ENCODE measurements at places on chromosomes 5 and 9.
A peak's percentile ranks its signal among the peaks of the same experiment; 100 is the strongest.

GRCh38 chr9:68949271-68950000 is 64.5 kb downstream of the PRKACG start:
- DNase-seq: no peak

- DNase-seq: no peak
Measured at GRCh38 chr5:108672639-108673038, 75.1 kb upstream of the FER start.

DNA sequence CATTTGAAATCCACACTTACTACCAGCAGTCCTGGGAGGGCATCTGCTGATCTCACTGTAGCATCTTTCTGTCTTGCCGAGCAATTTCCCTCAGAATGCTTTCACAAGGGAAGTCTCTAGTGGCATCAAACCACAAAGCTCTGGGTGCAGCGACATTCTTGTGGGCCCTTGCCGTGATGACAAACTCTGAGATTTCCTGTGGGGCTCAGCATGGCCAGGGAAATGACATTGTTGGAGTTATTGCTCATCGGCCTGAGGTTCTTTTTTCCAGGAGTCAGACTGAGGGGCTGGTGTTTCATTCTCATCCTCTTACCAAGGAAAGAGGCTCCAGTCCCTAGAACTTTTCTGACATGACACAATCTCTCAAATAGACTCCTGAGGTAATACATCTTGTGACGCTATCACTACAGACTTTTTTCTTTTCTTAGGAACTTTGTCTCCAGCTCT is 51.4 kb downstream of the PFDN1 start:
- no peak for DNase-seq

GRCh38 chr9:113580041-113580953 is 116.8 kb downstream of the RGS3 start:
- DNase-seq: no peak

DNA sequence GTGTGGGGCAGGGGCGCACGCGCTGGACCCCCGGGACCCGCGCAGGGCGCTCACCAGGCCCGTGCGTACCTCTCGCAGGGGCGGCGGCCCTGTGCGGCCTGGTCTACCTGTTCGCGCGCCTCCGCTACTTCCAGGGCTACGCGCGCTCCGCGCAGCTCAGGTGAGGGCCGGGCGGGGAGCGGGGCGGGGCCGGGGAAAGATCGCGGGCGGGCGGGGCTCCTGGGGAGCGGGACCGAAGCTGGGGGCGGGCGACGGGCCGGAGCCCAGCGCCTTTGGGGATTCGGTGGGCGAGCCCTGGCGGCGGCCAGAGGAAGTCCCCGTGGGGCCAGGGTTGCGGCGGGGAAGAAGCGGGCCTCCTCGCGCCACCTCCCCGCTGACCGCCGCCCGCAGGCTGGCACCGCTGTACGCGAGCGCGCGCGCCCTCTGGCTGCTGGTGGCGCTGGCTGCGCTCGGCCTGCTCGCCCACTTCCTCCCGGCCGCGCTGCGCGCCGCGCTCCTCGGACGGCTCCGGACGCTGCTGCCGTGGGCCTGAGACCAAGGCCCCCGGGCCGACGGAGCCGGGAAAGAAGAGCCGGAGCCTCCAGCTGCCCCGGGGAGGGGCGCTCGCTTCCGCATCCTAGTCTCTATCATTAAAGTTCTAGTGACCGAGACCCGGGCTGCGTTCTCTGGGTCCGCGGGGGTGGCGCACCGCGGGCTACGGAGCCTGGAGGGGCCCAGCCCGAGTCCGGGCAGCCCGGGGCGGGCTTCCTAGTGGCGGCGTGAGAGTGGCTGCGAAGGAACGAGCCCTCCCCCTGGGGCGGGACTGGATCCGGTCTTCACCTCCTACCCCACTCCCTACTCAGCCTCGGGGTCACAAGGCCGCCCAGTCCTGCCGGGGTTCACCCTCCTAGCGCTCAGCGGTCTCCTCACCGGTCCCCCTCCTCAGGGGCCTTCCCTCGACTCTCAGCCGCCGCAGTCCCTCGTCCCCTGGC is 2.4 kb downstream of the LTC4S start:
- DNase-seq: peak; percentile 85

GRCh38 chr5:122715095-122715494 is 59.8 kb upstream of the SNX2 start:
- no peak for DNase-seq

DNA sequence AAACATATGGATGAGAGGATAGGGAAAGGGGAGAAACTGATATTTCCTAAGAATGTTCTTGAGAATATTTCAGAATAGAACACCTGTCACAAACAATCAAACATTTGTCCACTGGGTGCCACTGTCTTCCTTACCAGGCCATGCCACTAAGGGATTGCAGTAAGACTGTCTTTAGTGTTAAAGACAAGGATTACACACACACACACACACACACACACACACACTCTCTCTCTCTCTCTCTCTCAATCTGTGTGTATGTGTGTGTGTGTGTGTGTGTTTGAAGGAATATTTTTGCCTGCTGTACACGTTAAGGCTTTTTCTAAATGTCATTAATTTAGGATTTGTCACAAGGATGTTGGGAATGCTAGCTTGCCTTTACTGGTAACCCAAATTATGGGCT is 54.4 kb downstream of the CCDC192 start:
- no peak for DNase-seq

- no peak for DNase-seq
Measured at GRCh38 chr9:136052472-136052880, 42.6 kb downstream of the NACC2 start.

DNA sequence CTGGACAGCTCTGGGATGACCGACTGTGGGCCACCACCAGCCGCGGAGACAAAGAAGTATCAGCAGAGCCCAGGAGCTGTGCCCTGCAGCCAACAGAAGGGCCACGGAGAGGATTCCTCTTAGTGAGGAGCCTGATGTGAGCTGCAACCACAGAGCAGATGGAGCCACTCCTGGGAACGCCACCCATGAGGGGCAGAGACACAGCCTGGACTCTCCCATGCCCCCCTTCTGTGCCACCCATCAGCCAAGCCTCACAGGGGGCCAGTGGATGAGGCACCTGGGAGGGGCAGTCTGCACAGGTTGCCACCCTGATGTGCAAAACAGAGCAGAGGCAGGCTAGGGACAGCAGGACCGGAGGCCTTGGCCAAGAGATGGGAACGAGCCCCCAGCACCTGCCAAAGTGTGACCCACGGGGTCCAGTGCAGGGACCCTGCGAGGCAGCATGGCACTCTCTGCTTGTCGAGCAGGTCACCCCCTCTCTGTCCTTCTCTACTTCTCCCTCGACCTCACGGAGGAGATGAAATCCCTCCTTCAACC is 380.7 kb upstream of the IRX1 start:
- DNase-seq: no peak

DNA sequence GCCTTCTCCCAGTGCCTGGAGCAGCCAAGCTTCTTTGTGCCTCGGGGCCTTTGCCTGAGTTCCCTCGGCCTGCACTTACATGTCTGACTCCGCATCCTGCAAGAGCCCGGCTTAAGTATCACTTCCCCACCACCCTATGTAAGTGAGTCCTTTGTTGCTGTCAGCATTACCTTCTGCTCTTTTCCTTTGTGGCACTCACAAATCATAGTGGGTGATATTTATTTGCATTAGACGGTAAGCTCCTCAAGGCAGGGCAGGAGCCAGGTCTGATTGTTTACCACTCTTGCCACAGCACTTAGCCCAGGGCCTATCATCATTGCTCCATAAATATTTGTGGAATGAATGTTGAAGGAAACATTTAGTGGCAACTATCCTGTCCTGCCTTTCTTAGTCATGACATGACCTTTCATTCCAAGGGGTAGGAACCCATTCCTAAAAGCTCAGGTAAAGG is 4.8 kb downstream of the GM2A start:
- no peak for DNase-seq

DNA sequence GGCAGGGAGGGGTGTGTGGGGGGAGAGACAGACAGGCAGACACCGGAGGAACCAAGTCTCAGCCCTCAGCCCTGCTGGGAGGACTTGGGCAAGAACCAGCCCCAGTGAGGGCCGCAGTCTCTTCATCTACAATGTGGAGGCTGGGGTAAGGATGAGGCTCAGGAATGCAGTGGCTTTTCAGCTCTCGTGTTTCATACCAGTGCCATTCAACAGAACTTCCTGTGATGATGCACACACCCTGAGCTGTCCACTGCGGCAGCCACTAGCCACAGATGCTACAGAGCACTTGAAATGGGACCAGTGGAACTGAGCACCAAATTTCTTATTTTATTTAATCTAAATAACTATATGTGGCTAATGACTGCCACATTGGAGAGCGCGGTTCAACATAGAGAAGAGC is 10.7 kb downstream of the CAMK2A start:
- no peak for DNase-seq

- DNase-seq: no peak
Measured at GRCh38 chr9:80134487-80134886, 562.7 kb downstream of the TLE4 start.

DNA sequence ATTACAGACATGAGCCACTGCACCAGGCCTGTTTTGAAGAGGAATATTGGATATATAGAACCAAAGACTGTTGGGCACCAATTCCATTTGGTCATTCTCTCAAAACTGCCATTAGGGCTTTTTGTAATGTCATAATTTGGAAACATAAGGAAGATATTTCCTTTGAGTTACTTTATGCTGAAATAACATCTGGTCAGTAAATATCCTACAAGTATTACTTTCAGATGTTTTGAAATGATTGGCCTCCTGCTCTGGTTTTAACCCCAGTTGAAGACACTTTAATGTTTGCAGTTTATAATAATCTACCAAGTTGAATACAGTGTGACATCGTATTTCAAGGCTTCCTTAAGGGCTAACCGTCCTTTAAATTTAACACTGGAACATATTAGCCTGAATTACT is 33.6 kb downstream of the LRRTM2 start:
- no peak for DNase-seq

All from left forelimb (tissue), 1 donor.